Right cardiac atrium (tissue), 5 donors: ENCODE measurements at places on chromosomes 7 and 10.

- DNase-seq: no peak
Measured at GRCh38 chr7:91880016-91880412, 488 bp downstream of the MTERF1 start.

DNA sequence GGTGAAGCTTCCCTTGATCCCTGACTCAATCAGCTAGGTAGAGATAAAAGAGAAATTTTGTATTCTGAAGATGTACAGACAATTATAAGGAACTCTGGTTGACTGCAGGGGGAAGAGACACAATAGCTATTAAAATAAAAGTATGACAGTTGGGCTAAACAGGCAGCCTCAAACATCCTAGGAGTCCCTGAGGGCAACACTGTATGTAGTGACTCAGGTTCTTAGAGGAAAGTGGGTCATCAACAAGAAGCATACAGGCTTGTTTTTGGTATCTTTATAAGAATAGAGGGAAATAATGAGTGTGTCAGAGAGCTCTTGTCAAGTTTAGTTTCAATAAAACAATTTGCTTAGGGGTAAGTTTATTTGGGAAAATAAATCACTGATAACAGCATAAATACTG lies 150.3 kb downstream of the AUTS2 start:
- DNase-seq: no peak

DNA sequence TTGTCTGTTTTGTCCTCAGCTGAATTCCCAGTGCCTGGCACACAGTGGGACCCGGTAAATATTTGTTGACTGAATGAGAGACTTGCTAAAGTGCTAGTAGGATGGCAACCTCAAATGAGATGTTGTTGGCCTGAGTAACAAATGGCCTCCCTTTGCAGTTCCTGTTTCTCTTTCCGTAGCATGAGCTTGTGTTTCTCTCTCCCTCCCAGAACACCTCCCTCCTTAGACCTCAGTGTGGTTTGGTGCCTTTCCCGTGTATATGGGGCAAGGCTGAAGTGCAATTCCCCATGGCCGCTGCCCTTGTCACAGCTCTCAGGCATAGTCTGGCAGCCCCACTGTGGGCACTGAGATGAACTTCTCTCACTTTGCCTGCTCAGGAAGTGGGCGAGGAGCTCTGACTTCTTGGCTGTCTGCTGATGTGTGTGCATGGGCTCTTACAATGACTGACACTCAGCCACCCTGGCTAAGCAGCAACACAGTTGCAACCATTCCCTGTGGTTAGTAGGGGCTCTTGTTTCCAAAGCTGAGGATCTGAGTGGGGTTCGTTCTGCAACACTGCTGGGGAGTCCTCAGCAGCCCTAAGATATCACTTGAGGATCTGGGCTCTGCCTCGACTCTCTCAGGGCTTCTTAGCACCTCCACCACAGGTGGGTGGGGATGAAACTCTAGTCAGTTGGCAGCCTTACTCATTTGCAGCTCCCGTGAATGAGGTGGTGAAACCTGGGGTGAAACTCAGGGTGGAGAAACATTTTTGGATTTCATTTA lies 136.1 kb downstream of the ICA1 start:
- DNase-seq: peak; percentile 70

DNA sequence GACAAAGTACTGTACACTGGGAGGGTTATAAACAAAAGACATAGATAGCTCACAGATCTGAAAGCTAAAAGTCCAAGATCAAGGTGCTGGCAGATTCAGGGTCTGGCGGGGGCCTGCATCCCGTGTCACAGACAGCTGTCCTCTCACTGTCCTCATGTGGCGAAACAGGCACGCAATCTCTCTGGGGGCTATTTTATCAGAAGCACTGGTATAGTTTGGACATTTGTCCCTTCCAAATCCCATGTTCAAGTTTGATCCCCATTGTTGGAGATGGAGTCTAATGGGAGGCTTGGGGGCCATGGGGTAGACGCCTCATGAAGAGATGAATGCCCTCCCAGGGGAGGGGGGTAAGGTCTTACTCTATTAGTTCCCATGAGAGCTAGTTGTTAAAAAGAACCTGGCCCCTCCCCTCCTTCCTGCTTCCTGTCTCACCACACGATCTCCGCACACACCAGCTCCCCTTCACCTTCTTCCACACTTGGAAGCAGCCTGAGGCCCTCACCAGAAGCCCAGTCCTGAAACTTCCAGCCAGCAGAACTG lies 72.5 kb upstream of the UCN3 start:
- no peak for DNase-seq
